Pancreas (tissue), 10 donors: ENCODE measurements at places on chromosomes 12 and 14. TPM values are rescaled to one million over a fixed set of nuclear protein-coding genes. Genes with fewer than 3 reads are reported as not detected.
A peak's percentile ranks its signal among the peaks of the same experiment; 100 is the strongest.

The ADAM20 gene
- 0.24 TPM for total RNA-seq

The NFYB gene
- 7.8 TPM for total RNA-seq

The STAC3 gene
- total RNA-seq = 0.63 TPM

DNA sequence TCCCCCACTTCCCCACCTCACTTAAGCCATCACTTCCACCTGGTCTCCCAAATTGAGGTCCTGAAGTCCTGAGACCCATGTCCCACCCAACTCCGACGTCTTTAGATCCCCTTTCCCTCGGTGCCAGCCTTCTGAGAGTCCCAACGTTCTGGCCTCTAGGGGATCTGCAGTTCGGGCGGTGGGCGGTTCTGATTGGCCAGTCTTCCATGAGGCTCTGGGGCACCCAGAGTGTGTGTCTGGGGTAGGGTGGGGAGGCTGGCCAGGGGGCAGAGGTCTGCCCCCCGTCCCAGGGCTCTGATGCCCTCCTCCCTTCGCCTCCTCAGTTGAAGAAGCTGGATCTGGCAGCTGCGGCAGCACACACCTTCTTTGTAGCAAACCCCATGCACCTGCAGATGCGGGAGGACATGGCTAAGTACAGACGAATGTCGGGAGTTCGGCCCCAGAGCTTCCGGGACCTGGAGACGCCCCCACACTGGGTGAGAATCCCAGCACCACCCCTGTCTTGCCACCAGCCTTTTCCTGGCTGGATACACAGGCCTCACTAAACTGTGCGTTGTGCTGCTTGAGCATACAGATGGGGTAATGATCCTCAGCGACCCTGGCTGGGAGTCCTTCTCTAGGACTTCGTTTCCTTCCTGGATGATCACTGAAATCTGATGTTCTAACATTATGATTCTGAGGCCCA, 1.5 kb downstream of the P3H3 start:
- no peak for DNase-seq
- no peaks in the 10 kb centered on the region for H3K36me3 ChIP-seq
- H3K4me1 ChIP-seq = no peaks in the 10 kb centered on the region
- peak overlapping the region; percentile 86 for H3K4me3 ChIP-seq

- H3K27ac ChIP-seq = no peak overlapping the region
- no peak for DNase-seq
- H3K4me1 ChIP-seq = no peaks in the 10 kb centered on the region
Measured at GRCh38 chr12:20305470-20305869, 62.9 kb upstream of the PDE3A start.

DNA sequence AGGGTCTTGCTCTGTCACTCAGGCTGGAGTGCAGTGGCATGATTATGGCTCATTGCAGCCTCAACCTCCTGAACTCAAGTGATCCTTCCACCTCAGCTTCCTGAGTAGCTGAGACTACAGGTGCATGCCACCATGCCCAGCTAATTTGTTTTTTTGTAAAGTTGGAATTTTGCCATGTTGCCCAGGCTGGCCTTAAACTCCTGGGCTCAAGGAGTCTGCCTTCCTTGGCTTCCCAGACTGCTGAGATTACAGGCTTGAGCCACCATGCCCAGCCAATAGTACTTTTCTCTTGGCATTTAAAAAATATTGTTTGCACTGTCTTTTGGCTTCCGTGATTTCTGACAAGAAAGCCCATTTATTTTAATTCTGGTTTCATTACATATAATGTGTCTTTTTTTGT, 61.3 kb downstream of the DIP2B start:
- no peak overlapping the region for H3K27ac ChIP-seq
- H3K36me3 ChIP-seq = no peaks in the 10 kb centered on the region
- no peak for DNase-seq
- H3K4me1 ChIP-seq = peaks cover 10% of the 10 kb centered on the region
- no peaks in the 10 kb centered on the region for H3K27me3 ChIP-seq
- no peak overlapping the region for H3K4me3 ChIP-seq

GRCh38 chr12:1797011-1797901, 23.1 kb upstream of the LRTM2 start:
- DNase-seq = peak; percentile 59
- H3K27ac ChIP-seq = peak overlapping the region; percentile 62
- H3K36me3 ChIP-seq = no peaks in the 10 kb centered on the region
- H3K4me1 ChIP-seq = no peaks in the 10 kb centered on the region
- H3K27me3 ChIP-seq = no peaks in the 10 kb centered on the region

DNA sequence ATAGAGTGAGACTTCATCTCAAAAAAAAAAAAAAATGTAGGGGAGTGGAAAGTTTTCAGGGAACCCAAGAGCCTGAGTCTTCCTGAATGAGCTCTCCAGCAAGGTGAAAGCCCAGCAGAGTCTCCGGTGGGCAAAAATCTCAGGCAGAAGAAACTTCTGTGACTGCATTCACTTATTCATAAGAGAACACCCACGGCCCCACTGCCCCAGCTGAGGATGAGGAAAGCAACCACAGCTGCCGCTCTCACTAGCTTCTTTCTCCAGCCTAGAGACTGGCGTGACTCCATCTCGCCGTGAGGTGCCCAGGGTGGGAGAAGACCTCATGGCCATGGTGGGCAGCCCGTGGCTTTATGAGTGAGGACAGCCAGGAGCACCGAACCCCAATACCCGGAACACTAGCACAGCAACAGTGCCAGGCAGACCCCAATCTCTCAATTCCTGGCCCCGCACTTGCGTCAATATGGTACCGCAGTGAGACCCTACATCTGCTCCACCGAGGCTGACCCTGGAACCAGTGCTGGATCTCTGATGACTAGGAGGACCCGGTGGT, 29.7 kb upstream of the DYNC1H1 start:
- H3K36me3 ChIP-seq = no peaks in the 10 kb centered on the region
- no peak overlapping the region for H3K27ac ChIP-seq
- no peak overlapping the region for H3K4me3 ChIP-seq
- no peak for DNase-seq
- H3K27me3 ChIP-seq = no peaks in the 10 kb centered on the region

DNA sequence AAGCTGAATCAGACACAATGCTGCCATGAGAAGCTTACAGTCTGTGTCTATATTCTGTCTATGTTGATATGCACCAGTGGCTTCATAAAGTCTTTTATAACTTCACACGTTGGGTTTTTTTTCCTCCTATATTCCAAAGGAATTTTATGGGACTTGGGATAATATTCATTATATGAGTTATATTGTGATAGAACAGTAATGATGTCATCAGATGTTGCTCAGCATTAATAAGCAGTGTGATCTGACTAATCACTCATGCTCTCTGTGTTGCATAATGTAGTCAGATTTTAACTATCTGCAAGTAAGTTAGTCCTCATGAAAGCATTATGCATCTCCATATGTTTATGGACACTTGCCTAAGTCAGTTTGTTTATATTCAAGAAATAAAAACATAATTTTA, 159.6 kb downstream of the PLCZ1 start:
- no peak overlapping the region for H3K4me3 ChIP-seq
- H3K27ac ChIP-seq = no peak overlapping the region
- no peaks in the 10 kb centered on the region for H3K4me1 ChIP-seq
- no peak for DNase-seq

GRCh38 chr12:29781188-29781587, 2.6 kb downstream of the TMTC1 start:
- H3K4me1 ChIP-seq = peaks cover 4% of the 10 kb centered on the region
- H3K4me3 ChIP-seq = no peak overlapping the region
- H3K27ac ChIP-seq = no peak overlapping the region

- no peak for DNase-seq
- H3K27me3 ChIP-seq = no peaks in the 10 kb centered on the region
- no peak overlapping the region for H3K27ac ChIP-seq
- H3K4me1 ChIP-seq = no peaks in the 10 kb centered on the region
- no peak overlapping the region for H3K4me3 ChIP-seq
Measured at GRCh38 chr14:56868660-56869059, 58.4 kb upstream of the OTX2 start.

GRCh38 chr12:129102233-129102632, 249.0 kb downstream of the GLT1D1 start:
- no peak overlapping the region for H3K4me3 ChIP-seq
- DNase-seq = no peak
- no peak overlapping the region for H3K27ac ChIP-seq

GRCh38 chr12:104602406-104602805, 145.7 kb downstream of the CHST11 start:
- DNase-seq = no peak
- peaks cover 11% of the 10 kb centered on the region for H3K4me1 ChIP-seq
- H3K4me3 ChIP-seq = no peak overlapping the region
- H3K27ac ChIP-seq = no peak overlapping the region

GRCh38 chr12:107736914-107737313, 24.0 kb downstream of the PRDM4 start:
- no peaks in the 10 kb centered on the region for H3K36me3 ChIP-seq
- no peak overlapping the region for H3K4me3 ChIP-seq
- H3K27me3 ChIP-seq = no peaks in the 10 kb centered on the region
- no peak overlapping the region for H3K27ac ChIP-seq
- no peak for DNase-seq

DNA sequence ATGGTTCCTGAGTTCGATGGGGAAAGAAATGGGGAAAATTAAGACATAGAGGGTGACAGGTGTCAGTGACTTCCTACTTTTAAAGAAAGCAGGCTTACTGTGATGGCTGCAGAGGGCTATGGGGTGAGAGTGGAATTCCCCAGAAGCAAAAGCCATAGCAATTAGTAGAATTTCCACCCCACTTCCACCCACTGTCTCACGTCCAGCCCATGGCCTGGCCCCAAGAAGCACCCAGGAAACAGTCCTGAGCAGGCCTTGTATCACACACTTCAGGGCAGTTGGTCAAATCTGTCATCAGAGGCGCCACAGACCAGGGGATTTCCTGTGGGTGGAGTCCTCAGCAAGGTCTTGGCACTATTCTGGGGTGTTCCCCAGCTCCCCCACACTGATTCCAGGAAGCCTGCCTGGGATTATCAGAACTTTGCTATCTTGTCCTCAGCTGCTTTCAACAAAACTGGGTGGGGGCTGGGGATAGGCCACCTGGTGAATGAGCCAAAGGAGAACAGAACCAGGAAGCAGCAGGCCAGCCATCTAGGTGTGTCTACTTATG, 120.1 kb upstream of the CCND2 start:
- H3K4me1 ChIP-seq = no peaks in the 10 kb centered on the region
- no peak overlapping the region for H3K4me3 ChIP-seq
- no peak for DNase-seq

- H3K27me3 ChIP-seq = peaks cover 12% of the 10 kb centered on the region
- no peak overlapping the region for H3K27ac ChIP-seq
- no peaks in the 10 kb centered on the region for H3K36me3 ChIP-seq
- no peak overlapping the region for H3K4me3 ChIP-seq
Measured at GRCh38 chr12:113723631-113724030, 242.5 kb downstream of the RBM19 start.

DNA sequence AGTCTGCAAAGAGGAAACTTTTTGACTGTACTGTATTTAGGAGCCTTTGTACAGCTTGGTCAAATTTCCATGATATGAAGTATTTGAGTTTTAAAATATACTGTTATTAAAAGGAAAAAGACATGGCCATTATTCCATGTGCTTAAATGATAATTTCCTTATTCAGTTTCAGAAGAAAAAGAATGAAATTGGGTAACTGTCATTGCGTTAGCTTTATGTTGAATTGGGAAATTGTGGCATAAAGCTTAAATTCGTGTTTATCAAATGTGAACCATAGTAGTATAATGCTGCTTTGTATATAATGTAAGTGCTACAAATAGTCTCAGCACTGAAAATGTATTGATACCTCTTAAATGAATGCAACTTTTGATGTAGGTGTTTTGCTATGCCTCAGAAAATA, 64.9 kb downstream of the ETNK1 start:
- DNase-seq = no peak
- no peak overlapping the region for H3K4me3 ChIP-seq
- H3K36me3 ChIP-seq = no peaks in the 10 kb centered on the region
- H3K27me3 ChIP-seq = no peaks in the 10 kb centered on the region
- H3K27ac ChIP-seq = no peak overlapping the region
